AG04449 (cell line): ENCODE measurements at places on chromosomes 4 and X.

GRCh38 chr4:139054791-139055505, 39.4 kb downstream of the NOCT start:
- no peak for DNase-seq

- no peak for DNase-seq
Observed at GRCh38 chrX:17525266-17525665, 150.3 kb downstream of the NHS start.

- DNase-seq = no peak
Observed at GRCh38 chr4:91116861-91117260, 989.7 kb downstream of the CCSER1 start.

DNA sequence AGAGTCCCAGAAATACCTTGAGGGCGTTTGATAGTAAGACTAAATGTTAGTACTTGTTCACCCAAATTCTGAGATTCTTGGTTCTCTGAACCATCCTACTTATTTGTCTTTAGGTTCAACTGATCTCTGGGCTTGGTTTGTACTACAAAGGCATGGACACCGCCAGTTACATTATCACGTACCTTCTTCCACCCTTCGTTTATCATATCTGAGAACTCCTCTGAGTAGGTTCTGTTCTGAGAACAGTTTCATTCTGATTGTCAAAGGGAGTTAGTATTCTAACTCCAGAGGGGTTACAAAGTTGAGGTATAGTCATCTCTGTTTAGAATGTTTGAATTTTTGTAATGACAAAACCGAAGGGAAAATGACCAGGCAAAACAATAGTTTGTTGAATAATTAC, 19.3 kb downstream of the ZFX start:
- DNase-seq = no peak

GRCh38 chrX:33357606-33358005, 146.3 kb upstream of the DMD start:
- no peak for DNase-seq

DNA sequence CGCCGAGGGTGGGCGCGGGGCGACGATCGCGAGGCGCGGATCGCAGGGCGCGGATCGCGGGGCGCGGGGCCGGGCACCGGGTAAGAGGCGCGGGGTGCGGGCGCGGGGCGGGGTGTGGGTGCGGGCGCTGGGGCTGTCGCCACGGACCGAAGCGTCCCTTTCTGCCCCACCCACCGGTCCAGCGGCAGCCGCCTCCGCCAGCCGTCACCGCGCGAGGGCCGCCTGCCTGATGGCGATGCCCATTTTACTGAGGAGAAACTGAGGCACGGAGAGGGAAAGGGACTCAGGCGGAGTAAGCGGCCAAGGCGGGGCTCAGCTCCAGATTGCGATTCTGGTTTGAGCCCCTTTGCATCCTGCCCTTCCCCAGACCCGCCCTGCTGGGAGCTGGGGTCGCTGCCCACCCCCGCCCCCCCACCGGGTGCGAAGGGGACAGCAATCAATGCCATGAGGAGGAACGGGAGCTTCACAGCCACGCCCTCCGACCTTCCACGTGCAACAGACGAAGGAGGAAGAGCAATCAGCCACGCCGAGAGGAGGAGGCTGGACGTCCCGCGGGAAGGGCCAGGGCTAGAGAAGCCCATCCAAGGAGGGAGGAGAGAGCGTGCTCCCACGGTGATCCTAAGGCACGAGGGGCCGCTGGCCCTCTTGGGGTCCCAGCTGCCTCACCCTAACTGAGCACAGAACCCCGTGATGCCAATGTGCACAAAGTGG, 10.9 kb upstream of the MAN2B2 start:
- DNase-seq = no peak

GRCh38 chrX:73577361-73577760, 14.4 kb downstream of the CHIC1 start:
- DNase-seq = no peak

DNA sequence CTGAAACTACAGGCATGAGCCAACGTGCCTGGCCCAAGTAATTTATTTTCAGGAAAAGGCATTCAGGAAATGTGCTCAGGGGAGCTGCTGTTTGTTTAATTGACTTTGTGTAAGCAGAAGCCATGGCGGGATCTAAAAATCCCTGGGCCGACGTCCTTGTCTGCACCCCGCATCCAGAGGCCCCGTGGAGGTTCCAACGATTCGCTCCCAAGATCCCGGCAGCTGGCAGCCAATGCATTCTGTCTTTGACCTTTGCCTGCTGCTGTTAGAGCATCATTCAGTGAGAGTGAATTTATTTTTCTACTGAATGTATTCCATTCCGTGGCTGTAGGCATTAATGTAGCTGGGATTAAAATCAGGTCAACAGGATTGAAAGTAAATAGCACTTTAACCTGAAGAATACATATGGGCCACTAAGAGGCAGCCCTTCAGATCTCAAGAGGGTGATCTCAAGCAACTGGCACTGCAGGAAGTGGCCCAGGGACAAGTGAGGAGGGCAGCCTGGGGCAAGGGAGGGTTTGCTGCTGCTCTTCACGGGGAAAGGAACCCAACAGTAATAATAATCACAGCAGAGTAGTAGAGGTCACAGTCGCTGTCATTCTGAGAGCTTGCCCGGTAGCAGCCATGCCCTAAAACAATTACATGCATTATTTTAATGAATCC, 75.2 kb downstream of the PSAPL1 start:
- DNase-seq = no peak
